ENCODE measurements at places on chromosomes 4 and X. TPM values are rescaled to one million over a fixed set of nuclear protein-coding genes. Genes with fewer than 3 reads are reported as not detected.

- DNase-seq = no peak
These were observed 8.5 kb upstream of the BMP3 start for GRCh38 chr4:81021981-81022380.

GRCh38 chr4:83552924-83553323, 17.0 kb downstream of the GPAT3 start:
- no peak for DNase-seq

- no peak for DNase-seq
These were observed 5.9 kb downstream of the ETDB start for GRCh38 chrX:135114392-135114791.

Gene NBDY
- total RNA-seq = 29.9 TPM

- no peak for DNase-seq
These were observed 174.8 kb downstream of the ENOX2 start for GRCh38 chrX:130728208-130728607.

Gene CACNA1F
- total RNA-seq = 0.08 TPM

Gene CT83
- not detected for total RNA-seq

Gene MTCP1
- 41.4 TPM for total RNA-seq

DNA sequence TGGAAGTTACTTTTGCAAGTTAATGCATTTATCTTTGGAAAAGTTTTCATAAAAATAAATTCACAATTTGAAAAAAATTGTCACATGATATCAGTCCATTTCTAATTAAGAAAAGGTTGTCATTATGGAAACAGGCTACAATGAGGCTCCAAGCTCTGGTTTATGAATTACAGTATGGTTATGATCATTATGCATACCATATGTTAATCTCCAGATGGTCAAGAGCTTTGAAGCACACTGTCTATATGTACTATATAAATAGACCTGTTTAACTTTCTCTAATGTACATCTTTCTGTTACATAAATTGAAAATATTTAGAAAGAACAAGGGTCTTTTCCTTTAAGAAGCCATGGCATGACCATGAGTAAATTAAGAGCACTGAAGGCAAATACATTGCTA, 2338.8 kb downstream of the PCDH7 start:
- DNase-seq = no peak

DNA sequence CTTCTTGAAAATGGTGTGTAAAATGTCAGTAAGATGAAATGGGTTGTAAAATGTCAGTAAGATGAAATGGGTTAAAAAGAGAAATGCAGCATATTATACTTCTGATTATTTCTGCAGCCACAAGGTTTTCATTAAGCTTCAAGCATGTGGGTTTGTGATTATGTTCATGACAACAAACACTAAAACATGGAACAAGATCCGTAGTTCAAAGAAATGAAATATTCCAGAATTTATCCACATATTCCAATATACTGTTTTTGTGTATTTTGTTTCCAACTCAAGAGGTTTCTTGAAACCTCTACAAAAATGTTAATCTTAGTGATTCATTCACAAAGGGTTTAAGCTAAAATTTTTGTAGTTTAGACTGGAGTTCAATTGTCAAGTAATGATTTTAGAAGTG, 84.0 kb downstream of the ADAMTS3 start:
- DNase-seq = no peak

GRCh38 chr4:107213880-107214279, 177.8 kb upstream of the DKK2 start:
- DNase-seq = no peak

Gene ZNF81
- 11.7 TPM for total RNA-seq

- no peak for DNase-seq
These were observed 253.3 kb downstream of the CENPC start for GRCh38 chr4:67292045-67292444.

- DNase-seq = no peak
These were observed 9.5 kb upstream of the BMP2K start for GRCh38 chr4:78766650-78767049.

Gene FGD1
- 8.0 TPM for total RNA-seq

Gene HMGN5
- total RNA-seq = 1.5 TPM

DNA sequence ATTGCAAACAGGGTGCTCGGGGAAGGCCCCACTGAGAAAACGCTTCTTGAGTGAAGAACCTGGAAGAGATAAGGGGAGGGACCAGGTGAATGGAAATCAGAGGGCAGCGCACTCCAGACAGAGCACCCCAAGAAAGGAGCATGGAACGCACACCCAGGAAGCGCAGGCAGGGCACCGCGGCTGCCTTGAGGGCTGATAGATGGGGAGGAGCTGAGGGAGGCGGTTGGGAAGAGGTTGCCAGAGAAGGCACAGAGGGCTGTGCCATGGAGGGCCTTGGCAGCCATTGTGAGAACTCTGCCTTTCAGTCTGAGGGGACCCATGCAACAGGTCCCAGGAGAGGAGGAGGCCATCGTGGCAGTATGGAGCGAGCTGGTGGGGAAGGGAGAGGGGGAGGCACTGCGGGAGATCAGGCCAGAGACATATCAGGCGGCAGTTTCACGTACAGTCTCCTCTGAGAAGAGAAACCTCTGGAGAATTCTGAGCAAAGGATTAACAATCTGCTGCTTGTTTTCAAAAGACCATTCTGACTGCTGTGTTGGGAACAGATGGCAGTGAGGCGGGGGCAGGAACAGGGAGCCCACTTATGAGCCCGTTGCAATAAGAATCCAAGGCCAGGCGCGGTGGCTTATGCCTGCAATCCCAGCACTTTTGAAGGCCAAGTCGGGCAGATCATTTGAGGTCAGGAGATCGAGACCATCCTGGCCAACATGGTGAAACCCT, 83.7 kb downstream of the PCYT1B start:
- no peak for DNase-seq

DNA sequence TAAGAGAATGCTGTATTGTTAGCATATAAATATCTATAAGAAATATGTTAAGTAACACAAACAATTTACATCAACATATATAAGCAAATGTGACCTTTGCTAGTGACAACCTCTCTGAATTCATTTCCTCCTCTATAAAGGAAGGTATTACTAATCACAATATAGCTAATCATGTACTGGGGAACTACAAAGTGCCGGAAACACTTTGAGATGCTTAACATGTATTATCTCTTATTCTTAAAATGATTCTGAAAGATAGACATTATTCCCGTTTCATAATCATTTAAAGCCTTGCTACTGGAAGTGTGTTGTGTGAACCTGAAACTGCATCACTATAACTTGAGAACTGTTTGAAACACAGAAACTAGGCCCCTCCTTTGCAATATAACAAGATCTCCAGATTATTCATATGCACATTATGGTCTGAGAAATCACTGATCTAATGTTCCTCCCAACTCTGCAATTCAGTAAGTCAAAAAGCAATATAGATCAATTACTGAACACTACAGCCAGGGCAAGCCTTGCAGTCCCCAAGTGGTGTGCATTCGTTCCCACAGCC, 54.0 kb downstream of the KLHL8 start:
- no peak for DNase-seq

DNA sequence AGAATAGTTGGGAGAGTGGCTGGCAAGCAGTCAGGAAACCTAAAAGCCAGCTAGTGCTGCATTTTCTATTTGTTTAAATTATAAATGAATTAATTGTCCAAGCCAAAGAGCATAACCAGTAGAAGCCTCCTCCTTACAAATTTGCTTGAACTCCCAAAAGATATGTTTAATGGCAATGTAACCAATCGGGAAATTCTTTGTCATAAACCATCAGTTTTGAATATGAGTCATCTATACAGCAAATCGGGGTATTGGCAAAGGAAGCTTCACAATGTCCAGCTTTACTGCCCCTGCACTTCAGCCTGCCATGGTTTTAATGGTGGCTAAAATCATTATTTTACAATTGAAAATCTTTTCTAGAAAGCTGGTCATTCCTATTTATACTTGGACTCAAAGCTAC, 216.6 kb downstream of the SHROOM3 start:
- DNase-seq = no peak

DNA sequence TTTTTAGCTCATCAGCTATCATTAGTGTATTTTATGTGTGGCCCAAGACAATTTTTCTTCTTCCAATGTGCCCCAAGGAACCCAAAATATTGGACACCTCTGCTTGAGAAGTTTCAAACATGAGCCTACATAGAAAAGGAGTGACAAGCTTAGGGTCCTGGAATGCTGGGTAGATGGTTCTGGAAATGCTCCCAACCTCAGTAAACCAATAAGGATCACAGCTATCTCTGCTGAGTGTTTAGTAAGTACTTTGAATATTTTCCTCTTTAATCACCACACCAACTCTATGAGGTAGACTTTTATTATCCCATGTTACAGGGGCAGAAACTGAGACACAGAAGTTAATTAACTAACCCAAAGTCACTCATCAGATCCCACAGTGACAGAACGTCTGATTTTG, 164.9 kb upstream of the KLF3 start:
- DNase-seq = no peak

Gene FGF5
- total RNA-seq = 0.30 TPM

GRCh38 chr4:98498774-98499173, 159.6 kb downstream of the TSPAN5 start:
- DNase-seq = no peak

GRCh38 chr4:122450847-122451246, 5.7 kb downstream of the IL2 start:
- DNase-seq = no peak

GRCh38 chr4:38275331-38276100, 315.3 kb downstream of the PTTG2 start:
- no peak for DNase-seq

Gene VAMP7
- total RNA-seq = 19.5 TPM

Gene VEGFD
- 1.3 TPM for total RNA-seq

Gene FHIP1A
- total RNA-seq = 19.5 TPM

Gene SLC4A4
- total RNA-seq = 22.0 TPM

Gene GAGE2A
- not detected for total RNA-seq
